ENCODE measurements at places on chromosomes 5 and 9. TPM values are rescaled to one million over a fixed set of nuclear protein-coding genes. Genes with fewer than 3 reads are reported as not detected.

The PIK3R1 gene
- total RNA-seq, result 32.7 TPM

The GRIA1 gene
- 1.2 TPM for total RNA-seq

The ORM1 gene
- 0.57 TPM for total RNA-seq

DNA sequence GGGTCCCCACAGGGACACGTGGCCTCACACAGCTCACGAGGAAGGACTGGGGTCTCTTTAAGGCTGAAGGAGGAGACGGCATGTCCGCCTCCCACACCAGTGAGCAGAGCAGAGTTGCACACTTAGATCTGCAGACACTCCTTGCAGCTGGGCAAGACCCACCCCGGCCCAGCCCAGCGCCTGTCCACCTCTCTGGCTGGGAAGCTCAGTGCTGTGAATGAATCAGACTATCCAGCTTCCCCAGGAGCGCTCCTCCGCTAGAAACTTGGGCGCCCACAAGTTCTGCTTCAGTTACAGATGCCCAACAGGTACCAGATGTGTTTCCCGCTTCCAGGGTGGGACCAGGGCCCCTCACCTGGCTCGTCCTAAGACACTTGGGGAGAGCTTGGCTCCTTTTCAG is 78.9 kb downstream of the NSUN2 start:
- DNase-seq, result no peak

DNA sequence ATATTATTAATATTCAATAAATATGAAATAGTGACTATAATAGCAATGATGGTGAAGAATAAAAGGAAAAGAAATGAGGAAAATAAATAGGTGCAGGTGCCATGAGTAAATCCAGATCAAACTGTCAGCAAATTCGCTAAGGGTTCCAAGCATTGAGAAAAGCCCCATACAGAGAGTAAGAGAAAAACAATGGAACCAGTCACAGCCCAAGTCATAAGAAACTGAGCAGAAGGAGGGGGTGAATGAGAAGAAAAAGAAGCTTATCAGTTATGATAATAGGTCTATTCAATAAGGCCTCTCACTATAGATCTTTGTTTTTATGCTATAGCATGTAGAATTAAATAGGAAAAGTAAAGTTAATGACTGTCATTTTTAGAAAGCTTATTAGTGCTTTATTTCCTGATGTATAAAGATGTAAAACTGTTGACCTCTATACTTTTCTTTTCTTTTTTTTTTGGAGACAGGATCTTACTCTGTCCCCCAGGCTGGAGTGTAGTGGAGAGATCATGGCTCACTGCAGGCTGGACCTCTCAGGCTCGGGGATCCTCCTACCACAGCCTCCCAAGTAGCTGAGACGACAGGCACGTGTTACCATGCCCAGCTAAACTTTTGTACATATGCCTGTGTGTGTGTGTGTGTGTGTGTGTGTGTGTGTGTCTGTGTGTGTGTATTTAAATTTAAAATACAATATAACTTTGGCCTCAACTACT is 72.4 kb downstream of the FYB1 start:
- no peak for DNase-seq

DNA sequence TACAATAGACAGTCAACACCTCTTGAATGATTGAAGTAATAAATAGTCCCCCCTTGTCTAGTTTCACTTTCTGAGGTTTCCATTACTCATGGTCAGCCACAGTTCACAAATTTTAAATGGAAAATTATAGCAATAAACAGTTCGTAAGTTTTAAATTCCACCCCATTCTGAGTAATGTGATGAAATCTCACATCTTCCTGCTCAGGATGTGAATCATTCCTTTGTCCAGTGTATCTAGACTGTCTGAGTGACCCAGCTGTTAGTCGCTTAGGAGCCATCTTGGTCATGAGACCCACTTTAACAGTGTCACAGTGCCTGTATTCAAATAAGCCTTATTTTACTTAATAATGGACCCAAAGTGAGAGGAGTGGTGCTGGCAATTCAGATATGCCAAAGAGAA is 311.6 kb upstream of the PRR16 start:
- DNase-seq, result peak; percentile 92

DNA sequence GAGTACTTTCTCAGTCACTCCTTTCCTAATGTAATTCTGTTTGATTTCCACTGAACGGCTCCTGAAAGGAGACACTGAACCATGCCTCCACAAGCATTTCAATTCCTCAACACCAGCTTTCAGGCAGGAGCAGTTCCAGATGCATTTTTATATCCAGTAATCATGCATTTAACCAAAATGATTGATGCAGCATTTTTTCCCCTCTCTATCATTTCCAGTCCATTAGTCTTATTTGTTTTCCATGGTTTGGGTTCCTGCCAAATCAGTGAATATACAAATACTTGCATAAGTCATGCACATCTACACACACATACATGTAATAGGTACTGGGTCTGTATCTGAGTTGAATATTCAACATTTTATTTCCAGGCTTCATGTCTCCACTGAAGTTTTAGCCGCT is 122.7 kb downstream of the GRIA1 start:
- DNase-seq, result peak; percentile 37

- no peak for DNase-seq
Measured at GRCh38 chr5:169554251-169554650, 29.3 kb upstream of the SPDL1 start.

- DNase-seq, result no peak
Measured at GRCh38 chr5:59789197-59789596, 104.3 kb downstream of the PDE4D start.

DNA sequence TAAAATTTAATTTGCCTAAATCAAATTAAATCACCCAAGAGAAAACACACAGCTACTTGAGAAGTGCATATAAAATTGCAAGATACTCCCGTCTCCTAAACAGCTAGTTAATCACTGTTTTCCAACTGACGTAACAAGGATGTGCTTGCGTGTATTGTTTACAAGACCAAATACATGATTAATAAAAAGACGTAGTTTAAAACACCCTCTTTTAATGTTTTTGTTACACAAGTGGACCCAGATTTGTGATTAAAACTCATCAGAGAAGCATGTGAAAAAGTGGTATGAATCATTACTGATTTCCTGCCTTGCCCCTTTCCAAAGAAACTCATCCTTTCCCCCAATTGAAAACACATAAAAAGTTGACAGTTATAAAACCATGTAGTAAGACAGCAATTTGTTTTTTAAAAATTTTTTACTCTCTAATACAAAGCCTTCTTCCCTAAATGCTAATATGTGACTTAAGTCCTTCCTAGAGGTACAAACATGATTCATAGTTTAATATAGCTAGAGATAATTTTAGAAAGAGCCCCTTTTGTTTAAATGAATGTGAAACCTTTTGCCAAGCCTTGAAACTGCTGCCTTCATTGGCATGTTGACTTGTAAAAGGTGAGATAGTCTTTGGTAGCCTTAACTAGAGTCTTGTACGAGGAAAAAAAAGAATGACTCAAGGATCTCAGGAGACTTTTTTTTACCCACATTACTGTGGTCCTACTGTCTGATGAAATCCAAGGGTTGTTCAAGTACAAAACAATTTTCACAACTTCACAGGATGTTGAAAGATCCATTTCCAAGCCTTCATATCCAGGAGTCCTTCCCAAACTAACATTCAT is 61.4 kb upstream of the FST start:
- DNase-seq, result peak; percentile 92

DNA sequence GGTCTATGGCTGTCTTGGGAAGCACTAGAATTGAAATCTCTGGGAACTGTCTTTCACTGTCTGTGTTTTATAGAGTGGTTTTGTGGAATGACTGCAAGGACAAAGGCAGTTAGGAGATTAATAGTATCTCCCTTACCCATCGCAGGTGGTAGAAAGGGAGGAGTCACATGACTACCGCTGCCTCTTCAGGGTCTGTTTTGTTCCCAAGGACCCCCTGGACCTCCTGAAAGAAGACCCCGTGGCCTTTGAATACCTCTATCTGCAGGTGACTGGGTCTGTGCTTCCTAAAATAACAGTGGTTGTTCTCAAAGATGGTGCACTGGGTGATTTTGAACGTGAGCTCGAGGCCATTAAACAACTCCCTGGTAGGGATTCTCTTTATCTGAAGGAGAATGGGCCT is 22.8 kb upstream of the TRMT10B start:
- DNase-seq, result no peak

The SHOC1 gene
- total RNA-seq, result 0.02 TPM

The ZBED3 gene
- total RNA-seq, result 0.64 TPM

The SAXO1 gene
- total RNA-seq, result 0.10 TPM

GRCh38 chr9:19185191-19185590 is 45.3 kb upstream of the DENND4C start:
- DNase-seq, result no peak

The ACTBL2 gene
- 9.3 TPM for total RNA-seq

DNA sequence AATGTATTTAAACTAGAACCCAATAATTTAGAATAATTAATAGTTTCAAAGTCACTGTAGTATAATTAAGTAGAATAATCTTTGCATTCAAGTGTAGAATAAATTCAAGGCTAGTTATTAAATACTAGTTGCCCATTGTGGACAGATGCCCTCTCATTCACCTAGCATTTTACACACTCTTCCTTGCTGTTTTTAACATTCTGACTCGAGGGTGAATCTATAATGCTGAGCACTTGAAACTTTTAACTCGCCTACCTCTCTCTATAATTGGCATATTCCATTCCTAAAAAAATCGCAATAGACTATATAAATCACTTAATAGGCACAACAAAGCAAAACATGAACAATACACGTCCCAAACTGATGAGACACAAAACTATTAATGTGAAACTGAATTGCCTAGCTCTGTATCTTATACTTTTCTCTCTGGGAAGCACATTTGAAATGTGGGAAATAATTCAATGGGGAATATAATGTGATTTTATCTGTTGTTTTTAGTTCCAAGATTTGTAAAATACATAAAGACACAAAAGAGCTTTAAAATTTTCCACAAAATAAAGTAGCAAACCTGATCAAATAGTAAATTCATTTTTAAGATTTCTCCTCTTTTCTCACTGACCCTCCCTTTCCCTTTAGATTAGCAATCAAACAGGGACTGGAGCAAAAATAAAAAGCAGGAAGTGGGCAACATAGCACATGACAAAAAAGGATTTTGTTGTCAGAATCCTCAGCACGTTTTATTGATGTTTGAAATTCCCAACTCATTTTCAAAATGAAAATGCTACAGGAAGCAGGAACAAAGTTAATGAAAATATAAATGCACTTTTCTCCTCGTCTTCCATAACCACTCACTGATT is 295.6 kb downstream of the PDE4D start:
- no peak for DNase-seq

The TAF1L gene
- total RNA-seq, result 0.02 TPM

GRCh38 chr5:61609840-61610677 is 278.0 kb downstream of the ZSWIM6 start:
- DNase-seq, result no peak

DNA sequence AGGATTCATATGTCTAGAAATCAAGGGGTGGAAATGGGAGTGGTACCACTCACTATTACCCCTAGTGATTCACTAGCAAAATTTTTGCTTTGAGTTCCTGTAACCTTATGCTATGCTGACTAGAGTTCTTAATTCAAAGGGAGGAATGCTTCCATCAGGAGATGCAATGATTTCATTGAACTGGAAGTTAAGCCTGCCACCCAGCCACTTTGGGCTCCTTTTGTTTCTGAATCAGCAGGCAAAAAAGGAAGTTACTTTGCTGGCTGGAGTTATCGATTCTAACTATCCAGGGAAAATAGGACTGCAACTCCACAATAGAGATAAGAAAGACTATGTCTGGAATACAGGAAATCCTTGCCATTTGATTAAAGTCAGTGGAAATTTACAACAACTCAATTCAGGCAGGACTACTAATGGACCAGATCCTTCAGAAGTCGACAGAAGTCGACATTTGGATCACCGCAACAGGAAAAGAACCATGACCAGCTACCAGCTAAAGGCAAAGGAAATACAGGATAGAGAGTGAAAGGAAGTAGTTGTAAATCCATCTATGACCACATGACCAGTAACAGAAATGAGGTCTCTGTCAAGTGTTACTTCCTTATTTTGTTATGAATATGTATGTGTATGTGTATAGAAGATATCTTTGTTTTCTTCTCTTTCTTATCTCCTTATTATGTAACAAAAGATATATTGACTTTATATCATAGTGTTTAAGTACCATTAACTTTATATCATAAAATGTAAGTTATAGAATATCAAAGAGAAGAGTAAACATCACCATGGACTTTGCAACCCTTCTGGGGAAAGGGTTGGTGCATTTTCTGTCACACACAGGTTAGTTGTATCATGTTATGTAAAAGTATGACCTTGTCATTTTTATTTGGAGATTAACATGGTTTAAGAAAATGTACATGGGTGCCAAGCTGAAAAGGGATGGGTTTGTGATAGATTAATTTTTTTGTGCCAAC is 198.7 kb upstream of the HAPLN1 start:
- peak; percentile 18 for DNase-seq

DNA sequence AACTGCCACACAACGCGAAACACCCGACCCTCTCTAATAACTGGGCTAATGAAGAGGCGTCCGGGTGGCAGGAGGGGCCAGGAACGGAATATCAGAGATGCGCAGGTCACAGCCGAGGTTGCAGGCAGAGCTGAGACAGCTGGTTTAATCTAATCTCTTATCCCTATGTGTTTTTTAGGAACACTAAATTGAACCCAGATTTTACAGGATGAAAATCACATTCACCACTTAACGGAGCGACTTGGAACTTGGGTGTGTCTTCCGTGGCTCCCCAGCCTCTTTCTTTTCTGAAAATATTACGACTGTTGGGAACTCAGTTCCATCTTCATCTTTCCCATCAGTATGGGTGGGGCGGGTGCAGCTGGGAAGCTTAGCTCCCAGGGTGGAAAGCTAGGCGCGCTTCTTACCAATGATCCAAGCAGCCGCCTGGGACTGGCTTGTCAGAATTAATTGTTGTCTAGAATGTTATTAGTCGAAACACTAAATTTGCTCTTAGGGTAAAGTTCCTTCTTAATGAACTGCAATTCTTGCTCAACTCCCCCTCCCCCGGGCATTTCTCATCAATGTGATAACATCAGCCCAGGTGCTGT is 92.5 kb downstream of the IRX2 start:
- no peak for DNase-seq
